ENCODE measurements at places on chromosomes 2 and 18.

DNA sequence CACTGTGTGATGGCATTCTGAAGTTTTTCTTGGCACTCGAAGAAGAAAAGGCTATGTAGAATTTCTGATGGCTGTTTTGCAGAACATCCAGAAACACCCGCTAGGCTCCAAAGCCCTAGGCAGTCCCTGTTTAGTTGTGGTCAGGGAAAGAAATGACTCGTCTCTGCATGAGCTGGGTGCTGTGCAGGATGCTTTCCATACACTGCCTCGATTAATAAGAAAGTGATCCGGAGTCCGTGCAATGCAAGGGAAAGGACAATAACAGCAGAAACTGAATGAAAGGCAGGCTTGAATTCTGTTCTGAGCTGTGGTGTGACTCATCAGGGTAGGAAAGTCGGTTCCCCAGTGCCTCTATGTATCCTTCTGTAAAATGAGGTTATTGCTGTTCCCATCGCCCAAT lies 18.7 kb downstream of the MAPRE3 start:
- DNase-seq, result no peak

GRCh38 chr2:42421601-42422239 lies 60.7 kb upstream of the COX7A2L start:
- DNase-seq, result no peak

GRCh38 chr2:176496761-176497160 lies 227.5 kb downstream of the MTX2 start:
- no peak for DNase-seq

- DNase-seq, result no peak
Measured at GRCh38 chr2:210227290-210228088, 2.2 kb upstream of the ACADL start.

- DNase-seq, result no peak
Measured at GRCh38 chr18:78789850-78790249, 189.8 kb upstream of the SALL3 start.

DNA sequence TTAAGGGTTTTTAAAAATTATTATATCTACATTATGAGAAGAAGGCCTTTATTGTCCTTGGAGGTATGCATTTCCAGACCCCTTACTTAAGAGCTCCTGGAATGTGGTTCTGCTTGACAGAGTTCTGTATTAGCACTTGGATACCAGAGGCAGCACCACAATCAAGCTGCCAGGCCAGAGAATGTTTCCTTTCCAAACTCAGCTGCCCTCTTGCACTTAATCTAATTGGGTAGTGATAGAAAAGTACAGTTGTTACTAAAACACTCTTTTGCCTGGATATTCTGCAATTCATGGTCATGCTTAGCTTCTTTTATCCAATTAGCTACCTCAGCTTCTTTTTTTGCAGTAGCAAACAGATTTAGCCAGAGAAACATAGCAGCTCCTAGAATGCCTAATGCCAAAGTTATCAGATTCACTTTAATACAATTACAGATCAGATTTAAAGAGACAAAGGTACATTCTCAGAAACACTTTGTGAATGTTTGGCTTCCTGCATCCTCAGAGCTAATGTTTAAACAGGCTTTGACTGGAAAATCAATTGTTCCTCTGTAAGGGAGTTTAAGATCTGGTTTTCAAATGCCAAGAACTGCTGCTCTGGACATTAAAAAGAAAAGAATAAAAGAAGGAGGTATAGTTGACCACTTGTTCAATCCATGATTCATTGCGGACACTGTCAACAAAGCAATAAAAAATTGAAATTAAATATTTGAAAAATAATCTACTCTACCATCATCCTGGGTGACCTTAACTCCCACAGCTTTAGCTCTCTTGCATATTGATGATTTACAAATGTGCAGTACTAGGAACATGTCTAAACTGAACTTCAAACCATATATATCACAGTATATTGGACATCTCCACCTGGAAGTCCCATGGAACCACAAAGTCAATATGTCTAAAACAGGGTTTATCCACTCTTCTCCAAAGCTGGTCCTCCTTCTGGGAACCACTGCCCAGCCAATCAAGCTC lies 12.8 kb downstream of the NOSTRIN start:
- DNase-seq, result no peak

DNA sequence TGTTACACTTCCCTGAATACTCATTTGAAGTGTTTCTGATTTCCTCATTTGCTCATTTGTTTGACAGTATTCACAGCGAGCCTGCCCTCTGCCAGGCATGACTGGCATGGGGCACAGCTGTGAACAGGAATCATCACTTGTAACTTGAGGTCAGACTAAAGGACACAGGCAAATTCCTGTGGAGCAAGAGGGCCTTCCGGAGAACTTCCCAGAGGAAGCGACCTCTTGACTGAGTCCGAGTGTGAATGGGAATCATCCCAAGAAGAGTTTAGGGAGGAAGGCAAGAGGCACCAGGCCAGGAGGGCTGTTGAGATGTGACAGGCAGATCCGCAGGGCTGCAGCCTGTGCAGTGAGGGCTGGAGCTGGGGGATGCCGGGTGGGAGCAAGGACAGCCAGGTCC lies 45.4 kb downstream of the LIMS1 start:
- no peak for DNase-seq

DNA sequence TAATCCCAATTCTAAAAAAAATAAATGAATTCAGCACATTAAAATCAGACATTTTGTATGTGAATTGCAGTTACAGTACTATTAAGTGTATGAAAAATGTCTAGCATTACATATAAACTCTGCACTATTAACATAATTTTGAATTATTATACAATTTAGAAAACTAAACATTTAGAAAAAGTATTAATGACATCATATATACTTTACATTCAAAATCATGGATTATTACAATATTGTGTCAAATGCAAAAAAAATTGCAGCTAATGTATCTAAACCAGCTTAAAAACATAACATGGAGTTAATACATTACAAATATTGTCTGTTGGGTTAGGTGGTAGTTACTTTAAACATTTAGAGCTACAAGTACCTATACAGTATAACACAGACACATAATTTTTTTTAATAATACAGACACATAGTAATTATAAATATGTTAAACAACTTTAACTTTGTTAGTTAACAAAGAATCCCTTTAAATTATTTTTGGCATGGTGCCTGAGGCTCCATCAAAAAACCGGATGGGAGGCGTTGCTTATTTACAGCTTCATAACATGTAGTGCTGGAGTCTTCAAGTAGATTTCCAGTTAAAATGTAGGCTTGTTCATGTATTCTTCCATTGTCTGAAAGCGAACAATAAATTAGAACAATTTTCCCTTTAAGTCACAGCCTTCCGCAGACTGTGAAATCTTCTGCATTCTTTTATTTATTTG lies 79.1 kb downstream of the AP1S3 start:
- DNase-seq, result no peak

- no peak for DNase-seq
Measured at GRCh38 chr2:182444806-182445205, 18.0 kb upstream of the PDE1A start.

DNA sequence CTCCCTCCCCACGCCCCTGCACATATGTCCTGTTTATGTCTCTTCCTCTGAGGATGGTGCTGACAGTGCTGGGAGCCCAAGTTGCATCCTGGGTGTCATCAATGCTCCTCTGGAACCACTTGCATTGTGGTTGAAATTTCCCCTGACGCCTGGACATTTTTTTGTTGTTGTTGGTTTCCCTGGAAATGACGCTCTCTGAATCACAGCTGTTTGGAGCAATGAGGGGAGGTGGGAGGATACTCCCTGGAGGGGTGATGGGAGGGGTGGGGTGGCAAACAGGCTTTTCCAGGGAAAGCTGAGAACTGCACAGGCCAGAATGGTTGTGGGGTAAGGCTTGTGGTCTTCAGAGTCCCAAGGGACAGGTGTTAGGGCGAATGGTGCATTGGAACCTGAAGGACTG lies 29.6 kb downstream of the CELF4 start:
- DNase-seq, result no peak

DNA sequence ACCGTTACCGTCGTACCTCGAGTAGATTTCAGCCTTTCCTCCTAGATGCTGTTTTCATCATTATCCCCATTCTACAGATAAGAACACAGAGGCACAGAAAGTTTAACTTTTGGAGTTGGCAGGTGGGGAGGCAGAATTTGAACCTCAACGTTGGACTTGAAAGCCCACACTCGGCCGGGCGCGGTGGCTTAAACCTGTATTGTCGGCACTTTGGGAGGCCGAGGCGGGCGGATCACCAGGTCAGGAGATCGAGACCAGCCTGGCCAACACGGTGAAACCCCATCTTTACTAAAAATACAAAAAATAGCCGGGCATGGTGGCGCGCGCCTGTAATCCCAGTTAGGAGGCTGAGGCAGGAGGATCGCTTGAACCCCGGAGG lies 11.5 kb downstream of the CATIP start:
- DNase-seq, result no peak

Data from activated naive CD4-positive, alpha-beta T cell (primary cell).